ENCODE measurements at places on chromosomes 6 and 20.

DNA sequence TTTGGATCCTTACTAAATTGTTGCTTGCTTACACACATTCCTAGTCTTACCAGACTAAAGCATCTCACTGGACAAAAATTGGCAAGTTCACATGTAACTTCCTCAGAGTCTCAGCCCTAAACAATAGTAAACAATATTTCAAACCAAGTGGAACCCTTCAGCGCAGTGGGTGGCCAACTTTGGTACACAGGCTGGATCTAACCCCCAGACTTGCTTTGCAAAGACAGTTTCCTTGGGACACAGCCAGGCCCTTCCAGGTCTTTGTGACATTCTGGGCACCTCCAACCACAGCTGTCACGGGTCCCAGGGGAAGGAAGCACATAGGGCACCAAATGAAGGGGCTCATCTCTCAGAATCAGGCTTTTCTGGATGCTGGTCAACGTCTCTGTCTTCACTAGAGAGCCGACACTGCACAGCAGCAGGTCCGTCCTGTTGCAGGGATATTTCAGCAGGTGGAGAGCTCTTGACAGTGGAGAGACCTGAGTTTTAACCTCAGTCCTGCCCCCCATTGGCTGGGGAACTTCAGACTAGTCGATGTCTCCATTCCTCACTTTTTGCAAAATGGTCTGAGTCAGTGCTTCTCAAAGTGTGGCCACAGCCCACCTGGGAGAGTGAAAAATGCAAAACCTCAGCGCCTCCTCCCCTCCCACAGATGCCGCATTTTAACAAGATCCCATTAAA lies 91.4 kb downstream of the BFSP1 start:
- DNase-seq = no peak

GRCh38 chr6:44133003-44133931 lies 5.9 kb downstream of the TMEM63B start:
- DNase-seq = no peak

DNA sequence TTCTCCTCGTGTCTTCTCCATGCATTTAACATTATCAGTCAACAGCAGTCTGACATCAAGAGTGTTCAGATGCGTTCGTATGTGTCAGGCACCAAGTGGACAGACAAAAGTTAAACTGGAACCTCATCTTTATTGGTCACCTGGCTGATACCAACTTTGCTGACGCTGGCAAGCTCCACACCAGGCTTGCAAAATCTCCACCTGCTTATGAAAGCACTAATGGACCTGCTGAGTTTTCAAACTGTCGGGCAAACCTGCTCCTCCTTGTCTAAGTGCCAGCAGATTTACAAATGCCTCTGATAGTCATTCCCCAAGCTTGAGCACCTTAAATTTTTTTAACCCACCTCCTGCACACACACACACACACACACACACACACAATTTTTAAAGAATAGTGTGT lies 27.9 kb upstream of the DSP start:
- DNase-seq = no peak

GRCh38 chr6:24844903-24845302 lies 46.2 kb upstream of the ARMH2 start:
- no peak for DNase-seq

DNA sequence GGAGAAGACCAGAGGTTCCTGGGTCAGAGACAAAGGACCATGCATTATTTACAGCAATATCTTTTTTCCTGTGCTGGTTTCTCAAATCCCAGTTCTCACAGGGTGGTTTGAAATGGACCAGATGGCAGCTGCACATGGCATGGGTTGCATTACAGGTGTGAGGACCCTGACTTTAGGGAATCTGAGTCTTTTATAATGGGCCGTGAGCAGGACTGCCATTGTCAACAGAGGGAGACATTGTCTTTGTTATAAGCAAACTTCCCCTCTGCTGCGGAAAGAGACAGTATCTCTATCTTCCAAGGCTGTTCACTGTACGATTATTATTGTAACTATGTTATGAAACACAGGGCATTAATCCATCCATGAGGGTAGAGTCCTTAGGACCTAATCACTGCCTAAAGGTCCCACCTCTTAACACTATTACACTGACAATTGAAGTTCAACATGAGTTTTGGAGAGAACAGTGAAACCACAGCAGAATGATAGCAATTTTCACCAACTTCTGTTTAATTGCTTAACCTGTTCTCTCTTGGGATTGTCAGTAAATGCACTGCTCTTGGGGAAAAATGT lies 156.1 kb upstream of the AGPAT4 start:
- DNase-seq = no peak

DNA sequence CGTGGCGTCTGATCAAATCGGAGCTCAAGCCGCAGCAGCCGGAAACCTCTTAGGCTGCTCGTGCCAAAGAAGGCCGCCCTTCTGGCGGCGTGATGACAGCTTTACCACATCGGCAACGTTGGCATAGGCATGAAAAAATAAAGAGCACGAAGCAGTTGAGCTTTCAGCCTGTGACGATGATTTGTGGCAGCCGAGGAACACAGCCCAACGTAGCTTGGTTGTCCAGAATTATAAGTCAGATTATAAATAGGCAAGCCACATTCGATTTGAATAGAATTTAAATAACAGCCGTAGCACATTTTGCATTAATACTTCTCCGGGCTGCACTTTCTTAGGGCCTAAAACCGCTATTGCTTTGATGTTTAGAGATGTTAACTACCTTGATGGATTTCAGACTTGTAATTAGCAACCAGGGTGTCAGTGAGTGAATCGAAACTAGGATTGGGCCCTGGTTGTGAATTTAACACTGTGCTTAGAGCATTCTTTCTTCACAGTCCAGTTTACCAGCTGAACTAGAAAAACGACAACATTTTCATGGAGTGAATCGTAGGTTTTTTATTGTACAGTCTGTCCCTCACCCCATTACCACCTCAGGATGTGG lies 864 bp upstream of the BCLAF1 start:
- peak; percentile 79 for DNase-seq

DNA sequence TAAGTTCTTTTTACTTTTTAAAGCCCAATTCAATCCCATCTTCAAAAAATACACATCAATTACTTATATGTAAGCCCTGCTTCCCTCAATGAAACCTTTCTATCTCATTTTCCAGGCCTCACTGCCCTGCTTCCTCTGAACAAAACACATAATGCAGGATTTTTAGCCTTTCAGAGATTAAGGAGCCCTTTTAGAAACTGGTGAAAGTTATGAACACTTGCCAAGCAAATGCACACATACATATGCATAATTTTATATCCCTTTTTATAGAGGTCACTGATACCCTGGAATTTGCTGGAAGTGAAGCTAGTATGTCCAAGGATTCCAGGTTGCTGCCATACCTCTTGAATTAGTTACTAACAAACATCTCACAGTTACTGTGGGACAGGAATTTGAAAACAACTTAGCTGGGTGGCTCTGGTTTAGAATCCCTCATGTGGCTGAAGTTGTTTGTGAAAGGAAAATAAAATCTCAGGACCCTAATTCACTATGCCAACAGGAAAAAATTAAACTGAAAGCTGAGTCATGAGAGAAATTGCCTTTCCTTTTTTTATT lies 75.8 kb downstream of the UBE3D start:
- DNase-seq = no peak

- DNase-seq = no peak
Measured at GRCh38 chr6:35443341-35444030, 8.7 kb upstream of the FANCE start.

- no peak for DNase-seq
Measured at GRCh38 chr20:20207291-20207690, 155.0 kb downstream of the CFAP61 start.

DNA sequence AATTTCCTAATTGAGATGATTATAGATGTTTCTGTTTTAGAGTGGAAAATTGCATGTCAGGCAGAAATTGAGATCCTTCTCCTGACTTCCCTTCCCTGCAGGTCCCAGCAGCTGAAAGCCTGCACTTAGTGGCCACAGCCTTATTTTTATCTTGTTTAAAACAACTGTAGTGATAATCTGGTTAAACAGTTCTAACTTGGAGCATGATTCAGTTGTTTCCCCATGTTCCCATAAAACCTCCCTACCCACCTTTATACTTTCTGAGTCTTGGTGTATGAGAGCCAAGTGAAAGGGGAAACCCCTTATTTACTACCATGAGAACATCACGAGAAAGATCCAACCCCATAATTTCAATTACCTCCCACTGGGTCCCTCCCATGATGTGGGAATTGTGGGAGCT lies 195.2 kb downstream of the SLC16A10 start:
- DNase-seq = no peak

- no peak for DNase-seq
Measured at GRCh38 chr6:157261606-157262005, 61.7 kb downstream of the TMEM242 start.

DNA sequence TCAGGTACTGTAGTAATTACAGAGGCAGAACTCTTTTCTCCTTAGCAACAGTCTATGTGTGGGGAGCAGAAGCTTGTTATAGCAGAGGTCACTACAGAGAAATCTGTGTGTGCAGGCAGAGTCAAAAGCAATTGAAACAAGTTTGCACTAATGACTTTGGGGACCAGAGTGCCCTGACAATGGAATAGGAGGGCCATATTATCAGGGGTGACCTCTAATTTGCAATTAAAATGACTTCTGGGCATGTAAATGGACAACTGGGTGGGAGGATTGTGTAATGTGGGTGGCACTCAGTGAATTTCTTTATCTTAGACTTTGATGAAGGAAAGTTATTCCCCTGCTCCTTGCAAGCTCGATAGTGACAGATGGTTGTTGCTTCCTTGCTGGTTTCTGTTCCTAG lies 127.2 kb downstream of the PLCB4 start:
- DNase-seq = no peak

DNA sequence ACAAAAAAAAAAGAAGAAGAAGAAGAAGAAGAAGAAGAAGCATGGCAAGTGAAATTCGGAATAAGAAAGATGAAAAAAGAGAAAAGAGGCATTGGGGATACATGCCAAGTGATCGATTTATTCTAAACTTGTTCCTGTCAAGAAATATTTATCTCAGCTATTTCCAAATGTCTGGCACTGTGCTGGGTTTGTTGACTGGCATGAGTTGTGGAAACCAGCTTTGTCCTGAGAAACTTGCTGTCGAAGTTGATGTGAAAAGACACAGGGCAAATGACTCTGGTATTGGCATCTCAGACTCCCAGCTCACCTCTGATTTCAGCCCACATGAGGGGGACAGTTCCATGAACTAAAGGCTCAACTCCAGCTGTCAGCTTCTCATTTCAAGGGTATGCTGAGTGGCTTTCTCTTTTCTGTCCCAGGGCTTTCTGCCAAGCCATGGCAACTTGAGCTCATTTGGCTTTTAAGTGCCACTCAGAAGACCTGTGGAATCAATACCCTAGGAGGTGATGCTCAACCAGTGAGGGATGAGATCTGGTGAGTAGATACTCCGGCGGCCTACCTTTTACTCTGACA lies 253.3 kb upstream of the JAG1 start:
- no peak for DNase-seq

DNA sequence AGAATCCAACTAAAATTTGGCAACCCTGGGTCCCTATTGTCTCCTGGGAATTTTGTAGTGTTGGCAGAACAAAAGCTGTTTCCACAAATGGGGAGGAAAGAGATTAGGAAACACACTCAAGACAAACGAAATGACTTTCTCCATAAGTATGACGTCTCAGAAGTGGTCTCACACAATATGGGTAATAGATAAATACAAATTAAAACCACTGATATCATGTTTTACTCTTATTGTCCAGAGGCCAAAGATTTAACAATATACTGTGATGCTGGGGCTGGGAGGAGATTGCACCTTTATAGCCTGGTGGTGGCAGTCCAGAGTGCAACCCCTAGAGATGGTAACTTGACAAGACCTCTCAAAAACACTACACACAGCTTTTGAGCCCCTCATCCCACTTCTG lies 18.6 kb downstream of the FKBP1A start:
- no peak for DNase-seq

- DNase-seq = no peak
Measured at GRCh38 chr20:49431329-49431728, 51.1 kb downstream of the KCNB1 start.

- no peak for DNase-seq
Measured at GRCh38 chr6:89215391-89215790, 1.8 kb downstream of the GABRR1 start.

GRCh38 chr6:24980507-24981385 lies 45.0 kb upstream of the RIPOR2 start:
- no peak for DNase-seq

DNA sequence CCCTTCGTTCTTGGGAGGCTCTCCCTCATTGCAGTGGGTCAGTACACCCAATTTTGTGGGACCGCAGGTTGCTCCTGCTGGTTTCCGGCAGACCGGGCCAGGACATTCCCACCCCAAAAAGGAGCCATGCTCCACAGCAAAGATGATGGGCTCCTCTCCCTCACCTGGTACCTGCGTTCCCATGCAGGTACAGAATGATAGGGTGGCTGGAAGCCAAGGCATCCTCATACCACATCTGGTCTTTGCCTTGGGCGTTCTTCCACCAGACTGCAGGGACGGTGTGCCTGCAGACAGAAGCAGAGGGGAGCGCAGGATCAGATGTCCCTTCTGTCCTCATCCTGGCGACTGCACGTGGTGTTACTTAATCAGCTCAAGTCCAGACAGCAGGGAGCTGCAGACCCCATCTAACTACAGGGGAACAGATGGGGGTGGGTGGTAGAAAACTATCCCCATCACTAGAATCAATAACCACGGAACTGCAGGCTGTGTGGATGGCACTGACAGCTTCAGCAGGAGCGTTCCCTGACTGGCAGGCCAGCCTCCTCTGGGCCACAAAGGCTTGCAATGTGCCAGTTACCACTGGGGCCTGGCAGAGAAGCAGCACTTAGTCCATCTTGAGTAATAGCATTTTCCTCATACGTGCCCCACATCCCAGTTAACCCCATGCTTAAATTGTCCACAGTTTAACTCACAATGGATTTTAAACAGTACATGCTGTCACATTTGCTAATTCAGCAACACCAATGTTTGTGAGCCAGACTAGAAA lies 70.4 kb downstream of the ABHD12 start:
- DNase-seq = no peak

GRCh38 chr20:59583428-59584277 lies 20.7 kb upstream of the PHACTR3 start:
- no peak for DNase-seq

- DNase-seq = no peak
Measured at GRCh38 chr6:41634657-41635056, 3.6 kb upstream of the MDFI start.

Data from suppressor macrophage treated with lipopolysaccharide for 4 hours (primary cell).